ENCODE measurements at places on chromosomes 13 and 19.

DNA sequence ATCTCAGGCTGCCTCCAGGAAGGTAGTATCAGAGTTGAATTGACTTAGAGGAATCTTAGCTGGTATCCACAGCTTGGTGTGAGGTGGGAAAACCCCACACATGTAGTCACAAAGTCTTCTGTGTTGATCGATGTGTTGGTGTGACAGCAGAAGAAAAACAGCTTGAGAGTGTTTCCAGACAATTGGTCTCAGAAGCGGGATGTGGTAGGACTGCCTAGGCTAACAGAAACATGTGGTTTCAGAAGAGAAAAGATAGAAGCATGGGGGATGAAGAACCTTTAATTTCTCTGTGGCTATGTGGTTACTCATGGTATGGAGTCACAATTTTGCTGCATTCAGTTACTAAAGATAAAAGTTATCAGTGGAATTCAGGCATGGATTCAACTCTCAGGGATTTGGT, 134.7 kb upstream of the SLITRK5 start:
- no peak for DNase-seq

- peak; percentile 52 for DNase-seq
Measured at GRCh38 chr19:49749055-49749716, 13.9 kb downstream of the TSKS start.

GRCh38 chr13:69935043-69935442, 172.6 kb upstream of the ATXN8OS start:
- DNase-seq = no peak

DNA sequence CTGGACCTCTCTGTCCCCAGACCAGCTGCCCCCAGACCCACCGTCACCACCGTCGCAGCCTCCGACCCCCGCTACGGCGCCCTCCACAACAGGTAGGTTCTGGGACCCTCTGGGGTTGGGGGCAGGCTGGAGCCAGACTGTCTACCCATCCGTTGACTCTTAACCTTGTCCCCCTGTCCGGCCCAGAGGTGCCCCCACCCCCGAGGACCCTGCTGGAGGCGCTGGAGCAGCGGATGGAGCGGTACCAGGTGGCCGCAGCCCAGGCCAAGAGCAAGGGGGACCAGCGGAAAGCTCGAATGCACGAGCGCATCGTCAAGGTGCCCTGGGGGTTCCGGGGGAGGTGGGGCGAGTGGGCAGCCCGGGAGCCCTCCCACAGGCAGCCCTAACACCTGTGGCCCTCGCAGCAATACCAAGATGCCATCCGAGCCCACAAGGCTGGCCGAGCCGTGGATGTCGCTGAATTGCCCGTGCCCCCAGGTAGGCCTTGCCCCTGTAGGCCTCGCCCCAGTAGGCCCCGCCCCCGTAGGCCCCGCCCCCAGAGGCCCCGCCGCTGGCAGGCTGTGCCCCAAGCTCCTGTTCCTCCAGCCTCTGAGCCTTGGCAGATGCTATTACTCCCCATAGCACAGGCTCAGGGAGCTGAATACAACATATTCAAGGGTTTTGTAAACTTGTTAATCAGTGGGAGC, 12.9 kb downstream of the CC2D1A start:
- no peak for DNase-seq

GRCh38 chr13:90154311-90154960, 1193.1 kb upstream of the MIR17HG start:
- no peak for DNase-seq

- DNase-seq = no peak
Measured at GRCh38 chr13:52366291-52366690, 39.7 kb downstream of the THSD1 start.

DNA sequence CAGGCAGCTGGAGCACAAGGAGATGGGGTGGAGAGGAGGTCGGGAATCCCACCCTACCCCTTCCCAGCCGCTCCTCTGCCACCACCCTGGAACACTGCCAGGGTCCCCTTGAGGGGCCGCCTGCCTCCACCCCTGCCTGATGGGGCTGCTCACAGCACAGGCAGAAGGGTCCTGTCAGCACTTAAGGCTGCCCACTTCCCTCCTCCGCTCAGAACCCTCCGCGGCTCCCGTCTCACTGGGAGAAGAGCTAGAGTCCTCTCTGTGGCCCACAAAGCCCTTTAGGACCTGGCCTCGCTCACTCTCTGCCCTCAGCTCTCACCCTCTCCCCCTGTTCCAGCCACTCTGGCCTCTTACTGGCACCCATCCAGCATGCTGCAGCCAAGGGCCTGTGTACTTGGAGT, 3.4 kb upstream of the POLD1 start:
- DNase-seq = no peak

DNA sequence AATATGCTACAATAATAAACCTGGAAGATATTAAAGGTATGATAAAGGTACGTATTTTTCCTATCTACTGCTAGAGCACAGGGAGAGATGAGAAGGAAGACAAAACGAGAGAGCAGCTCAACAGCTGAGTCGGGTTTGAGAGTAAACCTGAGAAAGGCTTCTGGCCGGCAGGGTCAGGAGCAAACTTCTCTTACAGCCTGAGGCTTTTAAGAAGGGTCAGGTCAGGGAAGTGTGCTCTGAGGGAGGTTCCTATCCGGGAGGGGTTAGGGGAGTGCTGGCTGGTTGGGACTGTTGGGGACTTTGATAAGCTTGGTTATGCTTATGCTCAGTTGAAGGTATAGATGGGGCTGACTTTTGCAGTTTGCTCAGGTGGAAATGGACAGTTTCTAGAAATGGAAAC, 77.7 kb upstream of the PRR20A start:
- DNase-seq = no peak

DNA sequence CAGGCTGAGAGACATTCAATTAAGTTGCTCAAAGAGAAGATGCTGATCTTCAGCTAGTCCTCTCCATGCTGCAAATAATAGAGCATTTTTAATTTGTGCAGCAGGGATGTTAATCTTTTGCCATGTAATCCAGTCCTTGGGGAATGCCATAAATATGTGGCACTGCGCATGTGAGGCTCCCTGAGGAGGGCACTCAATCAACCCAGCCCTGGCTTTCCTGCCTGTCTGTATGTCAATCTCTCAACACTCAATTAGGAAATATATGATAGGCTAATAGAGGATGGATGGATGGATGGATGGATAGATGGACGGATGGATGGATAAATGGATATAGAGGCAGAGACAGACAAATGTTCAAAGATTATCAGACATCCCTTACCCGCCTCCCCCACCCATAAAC, 31.6 kb upstream of the POP4 start:
- no peak for DNase-seq

DNA sequence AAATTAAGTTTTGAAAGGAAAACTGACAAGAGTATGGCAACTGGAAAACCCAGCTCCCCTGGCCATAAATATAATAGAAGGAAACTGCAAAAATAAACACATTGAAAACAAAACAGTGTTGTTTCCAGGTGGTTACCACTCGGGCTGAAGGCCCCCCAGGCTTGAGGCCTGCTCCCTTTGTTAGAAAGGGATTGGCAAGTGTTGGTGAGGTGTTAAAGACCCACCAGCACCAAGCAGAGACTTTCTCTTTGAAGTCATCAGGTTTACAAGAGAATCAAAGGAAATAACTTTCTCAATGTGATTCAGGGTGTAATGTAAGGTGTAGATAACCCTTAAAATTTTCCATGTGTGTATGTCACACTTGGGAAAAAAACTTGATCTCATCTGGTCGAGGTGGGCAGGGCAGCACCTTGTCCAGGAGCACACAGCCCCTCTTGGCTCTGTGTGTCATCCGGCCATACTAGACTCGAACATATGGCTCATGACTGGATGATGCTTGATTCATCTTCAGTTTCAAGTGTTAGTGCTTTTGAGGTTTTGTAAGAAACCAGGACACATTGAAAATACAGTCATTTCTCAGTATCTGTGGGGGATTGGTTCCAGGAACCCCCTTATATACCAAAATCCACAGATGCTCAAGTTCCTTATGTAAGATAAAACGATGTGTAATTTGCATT, 7.8 kb downstream of the ACTN4 start:
- no peak for DNase-seq

- DNase-seq = no peak
Measured at GRCh38 chr19:35105411-35106290, 10.0 kb upstream of the FXYD3 start.
